ENCODE measurements at places on chromosomes 7 and 10.

DNA sequence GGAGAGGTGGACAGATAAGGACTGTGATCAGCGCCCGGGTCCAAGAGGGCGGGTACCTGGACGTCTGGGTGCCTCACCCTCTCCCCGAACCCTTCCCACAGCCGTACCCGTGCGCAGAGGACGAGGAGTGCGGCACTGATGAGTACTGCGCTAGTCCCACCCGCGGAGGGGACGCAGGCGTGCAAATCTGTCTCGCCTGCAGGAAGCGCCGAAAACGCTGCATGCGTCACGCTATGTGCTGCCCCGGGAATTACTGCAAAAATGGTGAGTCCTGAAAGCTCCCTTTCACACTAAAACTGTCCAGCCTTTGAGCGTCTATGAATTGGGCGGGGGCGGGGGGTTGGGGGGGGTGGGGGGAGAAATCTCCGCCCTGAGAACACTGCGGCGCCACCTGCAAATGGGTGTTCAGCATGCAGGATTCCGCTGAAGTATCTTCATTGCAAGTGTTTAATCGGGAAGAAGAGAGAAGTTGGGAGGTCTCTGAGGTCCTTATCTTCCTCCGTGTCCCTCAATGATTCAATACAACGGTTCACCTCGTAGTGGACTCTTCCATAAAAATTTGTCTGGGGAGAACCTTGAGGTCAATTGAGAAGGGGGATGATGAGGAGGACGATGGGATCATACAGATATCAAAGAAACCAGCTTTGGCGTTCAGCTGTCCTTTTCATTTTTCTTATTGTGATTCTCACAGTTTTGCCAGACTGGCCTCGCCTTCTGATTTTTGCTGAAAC, 906 bp downstream of the DKK1 start:
- DNase-seq = no peak

- no peak for DNase-seq
Measured at GRCh38 chr7:55574051-55574717, 1.9 kb upstream of the VOPP1 start.

GRCh38 chr10:75527542-75527941, 96.1 kb downstream of the LRMDA start:
- DNase-seq = no peak

GRCh38 chr10:9823268-9823930, 1194.3 kb upstream of the CELF2 start:
- no peak for DNase-seq

DNA sequence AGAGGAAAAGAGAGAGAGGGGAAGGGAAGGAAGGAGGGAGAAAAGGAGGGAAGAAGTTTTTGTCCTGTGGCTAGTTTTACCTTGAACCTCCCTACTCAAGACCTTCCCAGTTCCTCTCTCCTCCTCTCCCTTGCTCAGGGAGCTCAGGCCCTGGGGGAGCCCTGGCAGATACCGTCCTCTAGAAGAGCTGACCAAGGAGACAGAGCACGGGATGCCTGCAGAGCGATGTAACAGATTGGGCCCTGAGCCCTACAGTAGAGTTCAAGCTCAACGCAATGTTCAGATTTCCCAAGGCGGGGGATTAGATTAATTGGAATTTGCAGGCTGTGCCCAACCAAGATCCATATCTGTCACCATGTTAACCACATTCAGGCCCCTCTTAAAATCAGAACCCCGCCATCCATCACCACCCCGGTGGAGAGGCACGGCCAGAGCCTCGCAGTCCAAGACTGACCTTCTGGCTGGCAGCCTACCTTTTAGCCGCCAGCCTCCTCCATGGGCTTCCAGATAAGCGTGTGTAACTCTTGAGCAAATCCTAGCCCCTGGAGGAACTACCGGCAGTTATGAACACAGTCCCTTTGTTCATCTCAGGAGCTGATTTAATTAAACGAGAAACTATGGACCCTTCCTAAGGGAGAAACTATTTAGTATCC, 70.6 kb downstream of the KCNMA1 start:
- no peak for DNase-seq

DNA sequence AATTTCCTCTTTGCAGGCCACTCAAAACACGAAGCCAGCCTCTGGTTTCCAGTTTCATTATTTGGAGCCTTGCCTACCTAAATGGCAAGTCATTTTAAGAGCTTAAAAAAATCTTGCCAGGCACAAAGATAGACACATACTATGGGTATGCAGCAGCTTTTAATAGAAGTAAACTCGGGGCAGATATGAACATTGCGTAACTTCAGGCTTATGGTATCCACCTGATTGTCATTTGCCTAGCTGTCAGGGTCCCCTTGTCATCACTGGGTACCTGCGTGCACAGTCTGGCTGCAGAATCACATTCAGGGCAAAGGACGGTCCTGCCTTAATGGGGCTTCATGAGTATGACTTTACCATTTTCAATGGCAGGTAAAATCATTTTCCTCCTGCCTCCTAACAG, 466.1 kb upstream of the NRP1 start:
- DNase-seq = no peak

DNA sequence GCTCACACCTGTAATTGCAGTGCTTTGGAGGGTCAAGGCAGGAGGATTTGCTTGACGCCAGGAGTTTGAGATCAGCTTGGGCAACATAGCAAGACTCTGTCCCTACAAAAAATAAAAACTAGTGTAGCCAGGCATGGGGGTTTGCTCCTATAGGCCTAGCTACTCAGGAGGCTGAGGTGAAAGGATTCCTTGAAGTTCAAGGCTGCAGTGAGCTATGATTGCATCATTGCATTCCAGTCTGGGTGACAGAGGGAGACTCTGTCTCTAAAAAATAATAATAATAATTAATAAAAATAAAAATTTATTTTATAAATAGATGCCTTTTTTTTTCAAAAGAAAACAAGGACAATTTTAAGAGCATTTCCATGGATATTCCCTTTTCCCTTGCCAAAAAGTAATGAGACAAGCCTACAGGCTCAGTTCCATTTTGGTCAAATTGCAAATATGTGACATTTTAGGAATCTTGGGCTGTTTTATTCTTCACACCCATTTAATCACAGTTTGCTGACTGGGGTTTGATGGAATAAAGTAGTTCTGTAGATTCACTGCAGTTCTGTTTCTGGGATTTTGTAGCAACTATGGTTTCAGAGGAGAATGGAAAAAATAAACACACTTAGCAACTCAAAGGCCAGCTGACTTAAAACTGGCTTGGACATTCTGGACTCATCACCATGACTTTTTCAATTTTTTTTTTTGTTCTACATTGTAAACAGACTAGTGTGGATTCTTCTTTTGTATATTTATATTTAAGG, 48.4 kb upstream of the ARHGAP21 start:
- no peak for DNase-seq

DNA sequence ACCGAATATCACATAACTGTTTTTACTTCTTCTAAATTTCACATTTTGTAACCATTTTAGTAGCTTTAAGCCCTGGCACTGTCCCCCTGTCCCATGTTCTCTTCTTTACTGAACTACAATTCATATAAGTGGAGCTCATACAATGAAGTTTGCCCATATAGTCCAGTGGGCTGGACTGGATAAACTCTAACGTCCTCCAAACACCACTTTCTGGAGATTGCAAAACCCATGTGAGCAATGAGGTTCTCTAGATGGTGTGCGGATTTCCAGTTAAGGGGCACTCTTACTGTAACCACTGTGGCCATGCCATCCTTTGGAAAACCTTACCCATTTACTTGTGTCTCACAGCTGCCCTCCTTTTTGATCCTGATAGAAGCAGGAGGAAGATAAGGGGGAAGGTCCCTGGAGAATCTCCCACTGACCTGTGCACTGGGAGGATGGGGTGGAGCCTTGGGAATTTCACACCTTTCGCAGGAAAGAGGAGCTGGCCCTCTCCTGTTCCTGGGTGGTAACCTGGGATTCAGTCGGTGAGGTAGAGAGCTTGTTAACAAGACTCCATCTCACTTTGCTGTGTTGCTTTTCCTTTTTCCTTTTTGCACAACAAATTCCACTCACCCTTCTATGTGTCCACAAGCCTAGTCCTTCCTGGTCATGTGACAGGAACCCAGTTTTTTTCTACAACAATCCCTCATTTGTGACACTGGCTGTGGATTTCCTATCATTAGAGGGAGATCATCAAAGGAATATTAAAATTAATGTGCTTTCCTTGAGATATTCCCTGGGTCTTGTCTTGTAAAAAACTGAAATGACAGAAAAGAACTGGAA, 120.7 kb downstream of the ARID5B start:
- DNase-seq = no peak

- DNase-seq = no peak
Measured at GRCh38 chr10:121526801-121527221, 71.4 kb downstream of the FGFR2 start.

- DNase-seq = no peak
Measured at GRCh38 chr10:124213471-124213870, 120.1 kb upstream of the CHST15 start.

GRCh38 chr7:142583446-142583845, 165.8 kb upstream of the PRSS1 start:
- peak; percentile 13 for DNase-seq

GRCh38 chr7:14698239-14698638, 204.3 kb downstream of the DGKB start:
- DNase-seq = no peak

DNA sequence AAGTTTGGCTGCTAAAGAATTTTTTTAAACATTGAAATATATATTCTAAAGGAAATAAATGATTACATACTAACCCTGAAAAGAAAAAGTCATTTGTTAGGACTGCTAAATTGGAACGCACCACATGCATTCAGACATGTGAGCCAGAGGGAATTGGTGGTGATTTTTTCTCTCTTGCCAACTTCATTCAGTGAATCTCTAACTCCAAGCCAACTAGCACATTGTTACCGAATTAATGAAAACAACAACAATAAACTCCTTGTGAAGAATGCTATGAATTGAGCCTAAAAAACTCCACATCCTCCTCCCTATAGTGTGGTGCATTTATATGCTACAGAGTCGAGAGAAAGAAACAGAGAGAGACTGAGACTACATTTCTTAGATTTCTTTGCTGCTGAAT, 135.5 kb upstream of the CACNA2D1 start:
- DNase-seq = no peak

GRCh38 chr10:86871563-86872183, 85.7 kb downstream of the MMRN2 start:
- no peak for DNase-seq

DNA sequence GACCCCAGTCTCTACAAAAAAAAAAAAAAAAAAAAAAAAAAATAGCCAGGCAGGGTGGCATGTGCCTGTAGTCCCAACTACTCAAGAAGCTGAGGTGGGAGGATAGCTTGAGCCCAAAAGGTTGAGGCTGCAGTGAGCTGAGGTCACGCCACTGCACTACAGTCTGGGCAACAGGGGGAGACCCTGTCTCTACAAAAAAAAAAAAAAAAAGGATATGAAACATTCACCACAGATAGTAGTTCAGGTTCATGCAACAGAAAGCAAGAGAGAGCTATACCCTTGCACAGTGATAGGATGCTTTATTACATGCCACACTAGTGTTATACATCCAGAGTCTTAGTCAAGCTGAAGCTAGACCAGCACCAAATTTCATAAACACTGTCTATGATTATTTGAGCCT, 148.4 kb upstream of the KAT6B start:
- no peak for DNase-seq

DNA sequence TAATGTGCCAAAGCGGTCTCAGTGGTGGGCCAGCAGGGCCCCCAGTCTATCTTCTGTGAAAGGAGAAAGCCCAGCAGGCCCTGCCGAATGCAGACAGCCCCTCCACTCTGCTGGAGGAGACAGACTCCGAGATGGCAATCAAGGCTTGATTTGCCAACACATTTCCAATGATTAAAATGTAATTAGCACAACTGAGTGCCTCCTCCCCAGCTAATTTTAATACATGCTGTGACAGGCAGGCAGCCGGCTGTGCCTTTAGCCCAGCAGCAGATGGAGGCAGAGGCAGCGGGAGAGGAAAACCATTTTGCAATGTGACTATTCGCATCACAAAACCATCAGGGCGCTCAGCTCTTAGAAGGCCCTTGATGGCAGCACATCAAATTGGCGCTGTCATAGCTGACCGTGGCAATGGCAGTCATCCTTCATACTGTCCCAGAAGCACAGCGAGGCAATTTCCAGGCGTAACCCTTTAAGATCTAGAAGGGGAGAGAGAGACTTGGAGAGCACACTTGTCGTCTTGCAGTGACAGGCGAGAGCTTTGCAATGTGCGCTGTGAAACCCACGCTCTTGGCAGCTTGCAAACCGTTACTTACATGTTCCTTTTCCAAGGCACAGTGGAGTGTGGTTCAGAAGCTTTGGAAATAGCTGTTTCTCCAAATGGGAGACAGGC, 714.8 kb upstream of the GALNT17 start:
- DNase-seq = no peak

DNA sequence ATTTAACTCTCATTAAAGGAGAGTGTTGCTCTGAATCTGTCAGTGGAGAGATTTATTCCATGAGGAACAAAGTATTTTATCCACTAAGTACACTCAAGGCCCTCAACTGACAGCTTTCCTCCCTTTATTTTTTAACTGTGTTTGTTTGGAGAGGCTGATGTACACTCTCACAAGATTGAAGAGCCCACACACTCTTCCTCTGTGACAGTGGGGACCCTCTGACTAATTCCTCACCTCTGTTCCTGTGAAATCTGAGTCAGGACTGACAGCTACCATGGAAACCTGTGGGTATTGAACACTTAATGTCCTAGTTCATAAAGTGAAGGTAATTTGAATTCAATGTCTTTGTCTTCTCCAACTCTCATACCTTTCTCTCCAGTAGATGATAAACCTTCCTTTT, 189.8 kb upstream of the PITRM1 start:
- DNase-seq = no peak
